ENCODE measurements at places on chromosomes 3 and 15.

- DNase-seq, result no peak
Measured at GRCh38 chr3:186920301-186920700, 10.0 kb upstream of the ST6GAL1 start.

GRCh38 chr15:88657326-88658069, 18.7 kb downstream of the ISG20 start:
- no peak for DNase-seq

DNA sequence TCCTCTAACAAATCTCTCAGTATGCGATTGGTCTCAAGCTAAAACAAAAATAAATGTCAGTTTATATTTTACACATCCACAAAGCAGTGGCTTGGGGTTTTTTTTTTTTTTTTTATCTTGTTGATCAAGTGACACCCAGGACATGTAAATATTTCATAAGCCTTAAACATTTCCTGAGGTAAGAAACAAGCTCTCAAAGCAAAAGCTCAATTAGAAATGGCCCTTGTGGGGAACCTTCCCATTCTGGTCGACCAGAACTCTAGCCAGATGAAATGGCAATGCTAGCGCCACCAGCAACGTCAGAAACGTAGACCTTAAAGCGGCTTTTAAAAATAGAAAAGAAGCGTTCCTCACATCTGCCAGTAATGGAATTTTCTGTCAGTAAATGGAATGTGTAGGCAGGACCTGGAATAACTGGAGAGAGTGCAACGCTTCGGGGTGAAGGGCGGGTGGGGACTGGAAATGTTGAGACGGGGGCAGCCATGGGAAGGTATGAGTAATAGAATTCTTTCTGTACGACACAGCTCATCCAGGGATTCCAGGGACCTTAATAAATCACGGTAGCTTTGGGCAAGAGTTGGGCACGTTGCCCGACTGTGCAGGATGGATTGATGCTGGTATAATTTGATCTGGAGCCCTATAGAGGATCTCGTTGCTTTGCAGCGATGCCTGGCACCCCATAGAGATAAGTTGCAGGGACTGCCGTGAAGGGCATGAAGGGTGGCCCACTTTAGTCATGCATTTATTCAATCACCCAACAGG, 44.4 kb downstream of the BTD start:
- DNase-seq, result no peak

GRCh38 chr3:81497572-81498251, 263.7 kb downstream of the GBE1 start:
- no peak for DNase-seq

GRCh38 chr3:143266927-143267326, 147.4 kb downstream of the CHST2 start:
- DNase-seq, result no peak

DNA sequence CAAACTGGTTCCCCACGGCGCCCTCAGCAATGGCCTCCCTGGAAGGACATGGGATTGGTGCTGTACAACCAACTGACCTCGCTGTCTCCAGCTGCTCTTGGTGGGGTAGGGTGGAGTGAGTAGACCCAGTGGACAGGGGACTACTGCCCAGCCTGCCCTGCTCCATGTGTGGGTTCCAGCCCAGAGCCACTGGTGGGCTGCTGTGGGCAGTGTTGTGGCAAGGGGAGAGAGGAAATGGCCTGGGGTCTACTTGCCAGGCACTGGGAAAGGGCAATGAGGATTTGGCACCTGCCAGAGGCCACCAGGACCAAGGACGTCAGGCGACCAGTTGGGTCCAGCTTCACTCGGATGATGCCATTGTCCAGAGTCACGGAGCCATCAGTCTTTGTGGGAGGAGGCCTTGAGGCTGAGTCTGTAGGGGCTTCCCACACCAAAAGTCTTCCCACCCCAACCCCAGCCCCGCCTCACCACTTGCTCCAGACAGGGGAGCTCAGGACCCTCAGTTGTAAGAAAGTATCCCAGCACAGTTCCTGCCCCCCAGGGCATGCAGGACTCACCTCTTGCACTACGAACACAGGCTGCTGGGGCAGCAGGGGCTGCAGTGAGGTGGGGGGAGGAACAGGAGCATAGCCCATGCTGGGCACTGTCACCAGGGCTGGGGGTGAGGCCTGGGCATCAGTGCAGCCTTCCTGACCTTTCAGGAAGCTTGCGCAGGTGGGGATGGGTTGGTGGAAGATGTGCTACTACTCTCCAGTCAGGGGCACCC, 9.5 kb downstream of the MAN2C1 start:
- no peak for DNase-seq

- no peak for DNase-seq
Measured at GRCh38 chr15:34653992-34654391, 70.5 kb upstream of the GOLGA8B start.

DNA sequence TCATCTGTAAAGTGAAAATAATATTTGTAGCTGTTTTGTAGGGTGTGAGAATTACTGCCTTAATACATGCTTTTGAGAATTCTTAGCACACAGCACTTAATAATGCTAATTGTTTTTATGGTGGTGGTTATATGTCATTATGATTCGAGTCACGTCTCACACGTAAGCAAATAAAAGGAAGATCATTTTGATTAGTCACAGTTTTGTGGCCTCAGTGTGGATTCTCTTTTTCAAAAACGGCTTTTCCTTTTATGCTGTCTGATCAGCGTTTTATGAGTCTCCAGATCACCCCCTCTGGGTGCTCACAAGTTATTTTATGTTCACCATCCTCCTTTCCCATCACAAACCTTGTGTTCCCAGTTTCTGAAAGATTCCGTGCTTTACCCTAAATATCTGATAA, 255.6 kb upstream of the CNTN4 start:
- DNase-seq, result no peak

DNA sequence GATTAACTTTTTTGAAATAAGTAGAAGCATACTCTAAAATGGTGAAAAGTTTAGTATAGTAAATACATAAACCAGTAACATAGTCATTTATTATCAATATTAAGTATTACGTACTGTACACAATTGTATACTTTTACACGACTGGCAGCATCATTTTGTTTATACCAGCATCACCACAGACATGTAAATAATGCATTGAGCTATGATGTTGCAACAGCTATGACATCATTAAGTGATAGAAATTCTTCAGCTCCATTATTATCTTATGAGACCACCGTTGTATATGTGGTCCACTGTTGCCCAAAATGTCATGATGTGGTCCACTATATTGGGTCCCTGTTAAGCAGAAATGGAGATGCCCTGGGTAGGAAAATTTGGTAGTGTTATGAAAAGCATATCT, 51.3 kb downstream of the DRD3 start:
- DNase-seq, result no peak

DNA sequence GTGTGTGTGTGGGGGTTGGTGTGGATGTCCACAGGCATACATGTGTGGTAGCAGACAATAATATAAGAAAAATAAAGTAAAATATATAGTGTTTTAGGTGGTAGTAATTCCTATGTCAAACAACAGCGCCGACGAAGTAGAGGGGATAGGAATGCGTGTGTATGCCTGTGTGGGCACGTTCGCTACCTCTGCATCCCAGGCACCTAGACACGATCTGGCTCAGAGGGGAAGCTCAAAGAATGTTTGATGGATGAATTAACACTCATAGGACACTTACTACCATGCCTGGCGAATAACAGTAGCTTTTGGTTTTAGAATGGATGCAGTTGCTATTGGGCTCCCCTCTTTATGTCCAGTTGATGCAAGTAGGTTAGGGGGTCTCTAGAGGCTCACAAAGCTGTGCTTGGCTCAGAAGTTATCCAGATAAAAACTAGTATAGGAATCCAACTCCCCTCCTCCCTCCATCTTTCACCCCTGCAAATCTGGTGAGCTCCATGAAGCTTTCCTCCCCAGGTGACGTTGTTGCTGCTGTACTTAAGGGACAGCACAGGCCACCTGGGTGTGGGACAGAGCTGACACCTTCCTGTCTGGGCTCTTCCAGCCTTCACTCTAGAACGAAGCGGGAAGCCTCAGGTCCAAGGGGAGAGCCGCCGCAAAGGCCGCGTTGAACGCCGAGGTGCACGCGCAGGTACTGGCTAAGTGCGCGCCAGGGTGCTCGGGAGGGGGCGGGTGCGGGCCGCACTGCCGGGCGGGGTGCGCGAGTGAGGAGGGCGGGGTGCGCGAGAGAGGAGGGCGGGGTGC, 192.6 kb upstream of the LYSMD4 start:
- DNase-seq, result peak; percentile 77

DNA sequence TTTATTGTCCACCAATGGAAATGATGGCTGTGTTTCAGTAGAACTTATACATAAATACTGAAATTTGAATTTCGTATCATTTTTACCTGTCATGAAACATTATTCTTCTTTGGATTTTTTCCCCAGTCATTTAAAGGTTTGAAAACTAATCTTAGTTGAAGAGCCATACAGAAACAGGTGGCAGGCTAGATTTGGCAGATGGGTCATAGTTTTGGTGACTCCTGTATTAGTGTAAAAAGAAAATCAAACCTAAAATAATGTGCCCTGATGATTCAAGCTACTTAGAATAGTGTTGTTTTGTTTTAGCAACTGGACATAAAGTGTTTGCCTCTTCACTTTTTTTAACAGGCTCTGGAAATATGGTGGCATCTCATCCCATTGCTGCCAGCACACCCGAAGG, 68.9 kb downstream of the SIDT1 start:
- no peak for DNase-seq

DNA sequence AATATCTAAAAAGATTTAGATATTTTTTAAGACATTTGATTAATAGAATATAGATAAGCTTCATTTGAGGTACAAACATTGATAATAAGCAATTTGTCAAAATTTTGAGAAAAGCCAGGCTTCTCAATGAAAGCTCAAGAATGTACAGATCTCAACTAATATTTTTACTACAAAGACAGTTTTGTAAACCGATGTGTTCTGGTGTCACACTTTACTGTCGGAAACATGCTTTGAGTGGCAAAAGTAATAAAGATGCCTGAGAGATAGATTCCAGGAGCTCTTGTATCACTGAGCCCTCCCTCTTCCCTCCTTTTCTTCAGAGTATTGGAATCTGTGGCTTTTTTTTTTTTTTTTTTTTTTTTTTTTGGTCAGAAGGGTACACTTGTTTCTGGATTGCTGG, 45.0 kb upstream of the THRB start:
- DNase-seq, result no peak

DNA sequence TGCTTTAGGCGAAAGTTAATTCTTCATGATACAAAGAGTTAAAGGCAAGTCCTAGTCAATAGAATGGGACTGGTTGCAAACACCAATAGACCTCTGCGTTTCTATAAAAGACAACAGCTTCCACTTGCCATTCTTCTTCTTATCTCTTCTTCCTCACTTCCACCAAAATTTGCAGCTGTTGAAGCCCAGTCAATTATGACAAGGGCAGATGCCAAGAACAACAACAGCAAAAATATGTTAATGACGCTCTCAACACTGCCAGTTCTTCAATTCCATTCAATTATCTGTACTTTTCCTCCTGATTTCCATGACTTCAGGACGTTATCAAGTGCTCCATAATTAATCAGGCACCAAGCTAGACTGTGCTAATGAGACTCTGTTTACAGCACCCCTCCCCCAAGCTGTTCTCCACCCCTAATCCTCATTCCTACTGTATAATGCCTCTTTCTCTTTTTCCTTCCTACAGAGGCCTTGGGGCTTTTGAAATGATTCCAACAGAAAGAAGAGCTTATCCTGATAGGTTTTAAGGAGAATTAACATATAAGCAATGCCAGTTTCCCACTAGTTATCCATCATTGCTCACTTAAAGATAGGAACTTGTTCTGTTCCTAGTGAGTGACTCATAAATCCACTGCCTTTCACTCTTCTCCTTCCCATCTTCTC, 1160.5 kb downstream of the IGSF11 start:
- DNase-seq, result no peak

- DNase-seq, result peak; percentile 40
Measured at GRCh38 chr3:72338942-72339669, 509.1 kb downstream of the SHQ1 start.

DNA sequence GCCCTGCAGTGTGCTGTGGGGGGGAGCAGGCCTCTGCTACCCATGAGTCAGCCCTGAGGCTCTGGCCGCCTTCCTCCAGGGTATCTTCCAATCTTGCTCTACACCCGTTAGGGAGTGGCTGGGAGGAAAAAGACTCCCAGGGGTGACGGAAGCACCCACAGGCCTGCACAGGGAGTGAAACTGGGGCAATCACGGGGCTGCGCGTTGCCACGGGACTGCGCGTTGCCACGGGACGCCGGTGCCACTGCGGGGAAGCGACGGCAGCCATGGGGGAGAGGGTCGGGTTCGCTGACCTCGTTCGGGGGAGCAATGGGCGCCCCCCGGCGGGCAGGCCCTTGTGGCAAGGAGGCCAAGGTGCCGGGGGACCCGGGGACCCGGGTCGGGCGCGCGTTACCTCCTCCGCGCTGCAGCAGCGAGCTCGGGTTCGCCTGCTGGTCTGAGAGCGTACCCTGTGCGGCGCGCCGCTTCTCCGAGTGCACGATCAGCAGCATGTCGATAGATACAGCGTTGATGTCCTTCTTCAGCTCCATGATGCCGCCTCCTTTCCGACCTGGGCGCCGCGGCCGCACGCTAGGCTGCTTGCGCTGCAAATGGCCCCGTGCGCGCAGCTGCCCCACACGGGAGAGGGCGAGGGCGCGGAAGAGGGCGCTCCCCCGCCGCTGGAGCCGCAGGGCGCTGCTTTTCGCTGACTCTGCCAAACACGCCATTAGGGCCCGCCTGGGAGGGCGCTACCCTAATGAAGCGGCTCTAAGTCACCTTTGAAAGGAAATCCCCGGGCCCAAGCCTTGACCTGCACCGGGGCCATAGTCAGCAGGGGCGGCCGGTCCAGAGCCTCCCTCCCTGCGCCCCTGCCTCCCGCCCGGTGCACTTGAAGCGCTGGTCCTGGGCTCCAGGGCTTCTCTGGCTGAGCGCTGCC, at the start of gene KY:
TSS of gene KY (minus strand) at position 592 of the 916 bp plus-strand sequence. CDS start at position 530, 62 bp downstream.
- no peak for DNase-seq

DNA sequence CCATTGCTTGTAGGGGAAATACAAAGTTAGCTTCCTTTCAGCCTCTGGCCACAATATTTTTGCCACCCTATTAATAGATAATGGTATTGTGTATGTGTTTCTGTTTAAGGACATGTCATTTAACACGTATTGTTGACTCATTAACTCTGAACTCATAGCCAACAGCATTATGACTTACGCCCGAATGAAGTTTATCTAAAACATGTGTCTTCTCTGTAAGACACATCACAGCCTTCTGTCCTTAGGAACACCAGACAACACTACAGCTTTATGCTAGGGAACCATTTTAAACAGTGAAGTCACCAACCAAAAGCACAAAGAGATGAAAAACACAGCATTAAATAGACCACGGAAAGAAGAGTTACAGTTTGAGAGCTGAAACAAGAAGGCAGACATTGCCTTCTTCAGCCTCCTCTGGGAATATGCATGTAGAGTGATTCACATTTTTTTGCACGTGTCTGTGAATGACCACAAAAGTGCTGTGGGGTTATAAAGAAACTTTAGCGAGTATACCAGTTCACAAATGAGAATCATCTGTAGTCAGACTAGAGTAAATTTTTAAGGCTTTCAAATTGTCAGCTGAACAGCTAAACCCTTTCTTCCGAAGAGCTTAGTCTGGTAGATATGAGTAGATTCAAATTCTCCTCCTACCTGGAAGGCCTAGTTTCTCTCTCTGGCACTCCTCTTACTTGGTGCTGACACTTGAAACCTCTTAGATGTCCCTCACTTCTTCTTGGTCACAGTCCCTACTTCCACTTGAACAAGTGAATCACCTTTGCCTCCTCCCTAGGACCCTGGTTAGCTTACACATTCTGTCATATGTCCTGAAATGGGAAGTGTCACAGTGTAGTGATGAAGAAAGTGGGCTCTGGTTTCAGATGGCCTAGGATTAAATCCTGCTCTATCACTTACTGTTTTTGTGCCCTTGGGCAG, 32.2 kb downstream of the MCTP2 start:
- DNase-seq, result no peak

GRCh38 chr3:113574213-113574612, 41.9 kb downstream of the SIDT1 start:
- DNase-seq, result no peak

- no peak for DNase-seq
Measured at GRCh38 chr15:26868029-26868685, 1.3 kb downstream of the GABRA5 start.
